Activated T-helper 2 cell treated with anti-CD3 and anti-CD28 coated beads, Interferon-gamma antibody, Interleukin-2, Interleukin-4, amounts not matched to agents 10 μg/mL and 5 μg/mL and 100 μg/mL, durations not matched to agents 14 hours and 24 hours and 36 hours (primary cell): ENCODE measurements at places on chromosomes 5 and 9. TPM values are rescaled to one million over a fixed set of nuclear protein-coding genes. Genes with fewer than 3 reads are reported as not detected.

GBGT1 gene
- total RNA-seq: 6.8 and 7.4 TPM in 2 replicates

HBEGF gene
- total RNA-seq: 15.7 and 17.1 TPM in 2 replicates

SLC6A7 gene
- total RNA-seq: not detected in 2 replicates

AGXT2 gene
- not detected in 2 replicates for total RNA-seq

TMEM250 gene
- total RNA-seq: 43.1 and 43.5 TPM in 2 replicates

- H3K4me1 ChIP-seq: peaks cover 2% of the 10 kb centered on the region
- no peak overlapping the region for H3K27ac ChIP-seq
- no peak overlapping the region for H3K4me3 ChIP-seq
- DNase-seq: no peak
These were observed 92.2 kb downstream of the INVS start for GRCh38 chr9:100191264-100191663.

DNA sequence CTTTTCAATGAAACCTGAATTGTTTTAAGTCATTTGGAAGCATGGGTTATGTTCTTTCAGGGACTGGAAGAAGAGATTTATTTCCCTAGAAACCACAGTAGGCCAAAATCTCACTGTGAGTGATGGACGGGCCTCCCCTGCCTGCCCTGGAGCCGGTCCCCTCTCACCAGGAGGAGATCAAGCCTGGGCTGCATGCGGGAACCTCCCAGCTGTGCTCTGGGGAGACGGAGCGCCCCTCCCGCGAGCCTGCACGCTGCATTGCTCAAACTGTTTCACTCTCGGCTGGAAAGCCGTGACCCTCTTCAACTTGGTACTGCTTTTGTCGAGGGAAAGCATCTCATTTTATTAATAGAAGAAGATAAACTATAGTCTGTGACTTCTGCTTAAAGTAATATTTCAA lies 85.4 kb downstream of the IRX2 start:
- no peak overlapping the region for H3K27ac ChIP-seq
- H3K27me3 ChIP-seq: no peaks in the 10 kb centered on the region

DNA sequence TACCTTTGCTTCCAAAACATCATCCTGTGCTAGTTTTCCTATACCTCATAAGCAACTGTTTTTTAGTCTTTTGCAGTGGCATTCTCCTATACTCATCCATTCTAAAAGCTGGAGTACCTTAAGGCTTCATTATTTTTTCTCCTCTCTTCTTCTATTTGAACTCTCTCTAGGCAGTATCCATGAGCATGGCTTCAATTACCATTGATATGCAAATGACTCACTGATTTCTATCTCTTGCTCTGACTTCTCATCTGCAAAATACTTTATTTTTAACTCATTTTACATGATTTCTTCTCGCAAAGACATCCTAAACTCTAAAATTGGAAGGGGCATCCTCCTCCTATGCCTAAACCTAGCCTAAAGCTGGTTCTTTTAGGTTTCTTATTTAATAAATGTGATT lies 365.1 kb upstream of the NUDT12 start:
- no peaks in the 10 kb centered on the region for H3K36me3 ChIP-seq
- no peaks in the 10 kb centered on the region for H3K27me3 ChIP-seq
- no peak for DNase-seq
- no peak overlapping the region for H3K4me3 ChIP-seq
- no peak overlapping the region for H3K27ac ChIP-seq

DNA sequence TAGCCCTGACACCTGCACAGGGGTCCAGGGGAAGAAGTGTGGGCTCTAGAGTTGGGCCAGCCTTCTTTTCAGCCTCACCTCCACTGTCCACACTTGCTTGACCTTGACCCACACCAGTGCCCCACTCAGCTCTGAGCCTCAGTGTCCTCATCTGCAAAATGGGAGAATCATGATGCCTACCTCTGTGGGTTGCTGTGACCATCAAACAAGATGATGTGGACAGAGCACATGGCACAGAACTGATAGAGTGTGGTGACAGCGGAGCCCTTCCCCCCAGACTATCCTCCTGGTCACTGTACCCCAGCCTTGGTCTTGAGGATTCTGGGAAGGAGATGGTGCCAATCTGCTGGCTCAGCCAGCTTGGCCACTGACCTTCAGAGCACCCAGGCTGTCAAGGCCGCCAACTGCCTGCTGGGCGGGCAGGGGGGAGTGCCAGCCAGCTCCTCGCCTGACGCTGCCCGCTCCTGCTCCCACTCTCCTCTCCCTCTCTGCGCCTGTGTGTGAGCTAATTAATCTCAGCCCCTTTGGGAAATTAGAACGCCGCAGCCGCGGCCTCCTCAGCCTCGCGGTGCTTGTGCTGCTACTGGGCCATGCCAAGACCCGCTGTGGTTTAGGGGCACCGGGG lies 16.7 kb downstream of the CXXC5 start:
- H3K4me1 ChIP-seq: peaks cover 19% of the 10 kb centered on the region
- no peak overlapping the region for H3K27ac ChIP-seq
- H3K4me3 ChIP-seq: no peak overlapping the region
- H3K27me3 ChIP-seq: peaks cover 3% of the 10 kb centered on the region
- no peaks in the 10 kb centered on the region for H3K36me3 ChIP-seq

DNA sequence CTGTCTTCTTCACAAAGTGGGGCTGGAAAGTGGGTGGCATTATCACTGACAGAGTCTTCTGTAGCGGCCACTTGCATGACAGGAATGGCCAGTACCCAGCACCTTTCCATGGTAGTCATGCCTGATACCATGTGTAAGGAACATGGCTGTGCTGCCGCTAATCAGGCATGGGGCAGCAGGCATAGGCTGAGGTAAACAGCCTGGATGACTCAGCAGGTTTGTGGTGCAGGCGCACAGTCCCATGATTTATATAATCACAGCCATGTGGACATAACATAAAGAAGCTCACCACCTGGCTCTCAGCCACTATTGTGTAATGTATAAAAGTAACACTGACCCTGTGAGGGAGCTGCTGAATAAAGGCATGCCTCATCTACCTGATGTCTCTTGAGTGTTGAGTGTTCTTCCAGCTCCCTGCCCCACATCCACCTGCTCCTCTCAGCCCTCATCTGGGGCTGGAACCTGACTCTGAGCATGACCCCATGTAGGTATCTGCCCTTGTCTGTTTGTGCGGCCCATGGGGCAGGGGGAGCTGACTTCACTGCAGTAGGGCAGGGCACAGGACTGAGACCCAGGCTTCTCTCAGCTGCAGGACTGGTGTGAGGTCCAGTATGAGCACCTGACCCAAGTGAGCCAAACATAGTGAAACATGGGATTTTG lies 13.2 kb upstream of the ICE1 start:
- no peak for DNase-seq
- H3K36me3 ChIP-seq: no peaks in the 10 kb centered on the region
- H3K4me3 ChIP-seq: no peak overlapping the region
- no peaks in the 10 kb centered on the region for H3K27me3 ChIP-seq
- H3K27ac ChIP-seq: no peak overlapping the region

DNA sequence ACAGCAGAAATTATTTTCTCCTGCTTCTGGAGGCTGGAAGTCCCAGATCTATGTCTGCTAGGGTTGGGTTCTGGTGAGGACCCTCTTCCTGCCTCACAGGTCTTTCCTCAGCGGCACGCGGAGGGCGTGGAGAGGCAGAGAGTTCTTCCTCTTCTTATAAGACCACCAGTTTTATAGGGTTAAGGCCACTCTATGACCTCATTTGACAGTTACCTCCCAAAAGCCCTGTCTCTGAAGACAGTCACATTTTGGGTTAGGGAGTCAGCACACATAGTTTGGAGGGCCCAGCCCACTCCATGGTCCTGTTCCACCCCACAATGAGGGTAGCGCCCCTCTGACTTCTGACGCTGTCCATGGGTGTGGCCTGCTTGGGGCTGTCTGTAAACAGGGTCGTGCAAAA lies 46.7 kb downstream of the TRIP13 start:
- H3K4me1 ChIP-seq: peaks cover 24% of the 10 kb centered on the region
- DNase-seq: no peak
- peaks cover 24% of the 10 kb centered on the region for H3K27me3 ChIP-seq
- no peak overlapping the region for H3K4me3 ChIP-seq

DNA sequence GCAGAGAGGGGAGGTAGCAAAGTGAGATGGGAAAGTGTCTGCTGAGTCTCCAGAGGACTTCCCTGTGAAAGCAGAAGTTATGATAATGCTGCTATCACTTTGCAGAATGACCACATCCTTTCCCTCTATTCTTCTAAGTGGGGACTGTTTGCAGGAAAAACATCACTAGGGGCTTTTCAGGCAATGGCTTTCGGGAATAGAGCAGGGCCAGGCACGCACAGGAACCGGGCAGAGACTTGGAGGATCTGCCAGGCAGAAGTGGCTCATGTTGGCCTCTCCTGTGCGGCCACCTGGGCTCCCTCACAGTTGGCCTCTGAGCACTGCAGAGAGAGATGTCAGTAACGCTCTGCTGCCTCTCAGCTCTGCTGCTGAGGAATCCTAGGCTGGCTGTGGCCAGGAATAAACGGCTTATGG lies 214.7 kb downstream of the MAST4 start:
- H3K27ac ChIP-seq: no peak overlapping the region
- H3K27me3 ChIP-seq: peaks cover 39% of the 10 kb centered on the region
- H3K36me3 ChIP-seq: no peaks in the 10 kb centered on the region
- no peak for DNase-seq

- peak overlapping the region; percentile 78 for H3K27ac ChIP-seq
- H3K4me3 ChIP-seq: peak overlapping the region; percentile 98
- peaks cover 44% of the 10 kb centered on the region for H3K36me3 ChIP-seq
- DNase-seq: no peak
- no peaks in the 10 kb centered on the region for H3K27me3 ChIP-seq
These were observed 3.3 kb upstream of the MSMP start for GRCh38 chr9:35757226-35757891.

GRCh38 chr5:133704411-133704810 lies 92.1 kb upstream of the FSTL4 start:
- H3K4me1 ChIP-seq: no peaks in the 10 kb centered on the region
- H3K27me3 ChIP-seq: no peaks in the 10 kb centered on the region
- H3K4me3 ChIP-seq: no peak overlapping the region
- DNase-seq: no peak
- no peak overlapping the region for H3K27ac ChIP-seq

DNA sequence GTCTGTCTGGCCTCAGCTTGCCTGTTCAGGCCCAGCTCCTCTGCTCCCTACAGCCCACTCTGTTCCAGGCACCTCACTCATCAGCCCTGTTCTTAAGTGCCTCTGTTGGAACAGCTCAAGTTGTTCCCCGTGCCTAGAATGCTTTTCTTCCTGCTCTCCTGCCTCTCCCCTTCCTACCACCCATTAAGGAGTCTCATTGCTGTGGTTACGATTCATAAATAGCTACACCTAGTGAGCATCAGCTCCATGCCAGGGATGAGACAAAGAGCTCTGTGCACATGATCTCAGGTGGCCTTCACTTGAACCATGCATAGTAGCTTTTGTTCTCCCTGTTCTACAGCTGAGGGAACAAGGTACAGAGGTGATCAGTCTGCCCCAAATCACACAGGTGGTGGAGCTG lies 54.3 kb downstream of the PSD2 start:
- peaks cover 2% of the 10 kb centered on the region for H3K4me1 ChIP-seq
- no peak overlapping the region for H3K27ac ChIP-seq
- no peaks in the 10 kb centered on the region for H3K36me3 ChIP-seq

DNA sequence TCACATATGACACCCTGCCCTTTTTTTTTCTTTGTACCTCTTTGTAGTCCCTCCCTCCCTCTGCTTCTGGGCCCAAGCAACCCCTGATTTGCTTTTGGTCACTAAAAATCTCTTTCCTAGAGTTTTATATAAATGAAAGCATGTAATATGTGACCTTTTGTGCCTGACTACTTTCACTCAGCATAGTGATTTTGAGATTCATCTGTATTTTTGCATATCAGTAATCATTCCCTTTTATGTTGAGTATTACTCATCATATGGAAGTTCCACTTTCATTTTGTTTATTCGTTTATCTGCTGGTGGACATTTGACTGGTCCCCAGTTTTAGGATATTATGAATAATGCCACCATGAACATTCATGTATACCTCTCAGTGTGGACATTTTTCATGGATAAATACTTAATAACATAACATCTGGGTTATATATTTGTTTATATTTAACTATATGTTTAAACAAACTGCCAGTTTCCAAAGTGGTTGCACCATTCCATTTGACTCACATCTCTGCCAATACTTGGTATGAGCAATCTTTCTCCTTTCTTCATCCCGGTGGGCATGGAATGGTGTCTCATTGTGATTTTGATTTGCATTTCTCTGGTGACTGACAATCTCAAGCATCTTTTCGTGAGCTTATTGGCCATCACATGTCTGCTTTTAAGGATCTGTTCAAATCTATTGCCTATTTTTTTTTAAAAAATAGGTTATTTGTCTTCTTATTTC lies 115.7 kb upstream of the S1PR3 start:
- H3K27ac ChIP-seq: no peak overlapping the region
- DNase-seq: no peak

- no peaks in the 10 kb centered on the region for H3K4me1 ChIP-seq
- no peaks in the 10 kb centered on the region for H3K36me3 ChIP-seq
- no peaks in the 10 kb centered on the region for H3K27me3 ChIP-seq
- no peak for DNase-seq
- H3K27ac ChIP-seq: no peak overlapping the region
These were observed 253.8 kb downstream of the PBX3 start for GRCh38 chr9:126000731-126001580.

DNA sequence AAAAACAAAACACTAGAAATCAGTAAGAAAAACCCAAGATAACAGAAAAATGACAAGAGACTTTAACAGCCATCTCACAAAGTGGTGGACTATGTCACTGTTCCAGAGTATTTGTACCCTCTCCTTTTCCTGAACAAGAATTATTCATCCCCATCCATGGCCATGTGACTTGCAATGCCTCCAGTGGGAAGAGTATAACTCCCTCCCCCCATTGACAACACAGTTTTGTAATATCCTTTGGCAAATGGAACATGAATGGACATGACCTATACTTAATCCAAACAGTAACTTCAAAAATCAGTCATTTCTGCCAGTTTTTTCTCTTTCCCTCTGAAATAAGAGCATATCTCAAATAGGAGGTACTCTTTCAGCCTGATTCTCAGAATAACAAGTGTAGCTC lies 33.9 kb downstream of the PTBP3 start:
- no peaks in the 10 kb centered on the region for H3K27me3 ChIP-seq
- DNase-seq: no peak
- no peak overlapping the region for H3K27ac ChIP-seq
- H3K4me1 ChIP-seq: peaks cover 24% of the 10 kb centered on the region
- H3K4me3 ChIP-seq: no peak overlapping the region

DNA sequence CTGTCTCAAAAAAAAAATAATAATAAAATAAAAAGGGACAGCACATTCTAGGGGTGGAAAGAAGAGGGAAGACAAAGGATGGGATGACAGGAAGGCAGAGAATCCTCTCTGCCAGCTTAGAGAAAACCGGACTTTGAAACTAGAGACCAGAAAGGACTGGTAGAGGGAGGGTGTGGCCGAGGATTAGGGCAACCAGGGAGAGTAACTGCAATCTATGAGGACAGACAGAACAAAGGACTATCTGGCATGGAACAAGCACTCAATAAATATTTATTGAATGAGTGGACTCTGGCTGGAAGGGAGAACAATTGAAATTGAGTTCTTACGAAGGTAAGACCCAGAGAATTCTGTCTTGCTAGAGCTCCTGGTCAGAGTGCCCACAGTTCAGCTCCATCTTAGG lies 2.4 kb downstream of the GBA2 start:
- no peak for DNase-seq
- no peaks in the 10 kb centered on the region for H3K27me3 ChIP-seq
- H3K4me1 ChIP-seq: peaks cover 52% of the 10 kb centered on the region
- H3K36me3 ChIP-seq: peaks cover 47% of the 10 kb centered on the region
- H3K27ac ChIP-seq: no peak overlapping the region
